ENCODE measurements at places on chromosomes 5 and 9.

GRCh38 chr9:100086097-100086635, 12.6 kb downstream of the ERP44 start:
- DNase-seq: no peak

GRCh38 chr5:72556351-72557166, 49.3 kb upstream of the ZNF366 start:
- no peak for DNase-seq

GRCh38 chr5:87246061-87246460, 21.6 kb upstream of the RASA1 start:
- DNase-seq: no peak

DNA sequence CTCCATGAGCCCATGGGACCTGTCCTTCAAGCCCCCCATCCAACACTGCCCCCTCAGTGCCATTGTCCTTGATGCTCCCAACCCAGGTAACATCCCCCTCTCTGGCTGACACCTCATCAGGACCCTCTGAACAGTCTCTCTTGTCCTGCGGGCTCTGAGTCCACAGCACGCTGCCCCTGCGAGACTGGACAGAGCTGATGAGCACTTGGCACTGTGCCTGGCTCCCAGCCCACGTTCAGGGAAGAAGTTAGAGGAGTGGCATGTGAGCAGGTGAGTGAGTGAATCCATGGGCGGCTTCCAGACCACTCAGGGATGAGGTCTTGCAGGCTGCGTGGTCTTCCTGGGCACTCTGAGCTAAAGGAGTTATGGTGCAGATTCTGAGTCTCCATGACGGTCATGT, 70.7 kb downstream of the PAX5 start:
- DNase-seq: no peak

DNA sequence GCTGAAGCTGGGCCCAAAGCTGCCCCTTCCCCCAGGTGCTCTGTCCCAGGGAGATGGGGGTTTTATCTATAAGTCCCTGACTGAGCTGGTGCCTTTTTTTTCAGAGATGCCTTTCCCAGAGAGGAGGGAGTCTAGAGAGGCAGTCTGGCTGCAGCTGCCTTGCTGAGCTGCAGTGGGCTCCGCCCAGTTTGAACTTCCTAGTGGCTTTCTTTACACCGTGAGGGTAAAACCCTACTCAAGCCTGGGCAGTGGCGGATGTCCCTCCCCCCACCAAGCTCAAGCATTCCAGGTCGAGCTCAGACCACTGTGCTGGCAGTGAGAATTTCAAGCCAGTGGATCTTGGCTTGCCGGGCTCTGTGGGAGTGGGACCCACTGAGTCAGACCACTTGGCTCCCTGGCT, 41.3 kb downstream of the CAVIN4 start:
- no peak for DNase-seq

- no peak for DNase-seq
Observed at GRCh38 chr5:121090822-121091221, 626.7 kb downstream of the PRR16 start.

DNA sequence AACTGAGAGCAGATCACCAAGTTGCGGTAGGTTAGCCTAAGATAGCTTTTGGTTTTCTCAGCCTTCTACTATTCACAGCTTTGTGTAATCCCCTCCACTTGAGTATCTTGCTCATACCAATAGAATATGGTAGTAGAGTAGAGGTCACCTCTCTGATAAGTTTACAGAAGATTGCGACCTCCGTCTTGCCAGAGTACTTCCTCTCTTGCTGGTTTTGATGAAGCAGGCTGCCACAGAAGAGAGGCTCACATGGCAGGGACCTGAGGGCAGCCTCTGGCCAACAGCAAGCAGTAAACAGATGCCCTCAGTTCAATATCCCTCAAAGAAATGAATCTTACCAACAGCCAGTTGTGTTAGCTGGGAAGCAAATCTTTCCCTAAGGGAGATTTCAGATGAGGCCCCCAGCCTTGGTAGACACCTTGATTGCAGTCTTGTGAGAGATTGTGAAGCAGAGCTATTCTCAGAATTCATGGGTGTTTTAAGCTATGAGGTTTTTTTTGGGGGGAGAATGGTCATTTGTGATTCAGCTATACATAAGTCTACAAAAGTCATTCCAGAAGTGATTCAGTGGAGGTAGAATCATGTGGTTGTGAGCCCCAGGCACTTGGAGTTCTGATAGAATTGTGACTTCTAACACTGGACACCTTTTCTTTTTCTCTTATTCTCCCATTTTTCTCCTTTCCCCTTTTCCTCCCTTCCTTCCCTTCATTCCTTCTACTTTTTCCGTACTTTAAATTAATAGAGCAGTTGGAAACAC, 22.7 kb upstream of the CDKN2B start:
- no peak for DNase-seq

GRCh38 chr9:35385042-35385441, 104.9 kb upstream of the RUSC2 start:
- DNase-seq: no peak

DNA sequence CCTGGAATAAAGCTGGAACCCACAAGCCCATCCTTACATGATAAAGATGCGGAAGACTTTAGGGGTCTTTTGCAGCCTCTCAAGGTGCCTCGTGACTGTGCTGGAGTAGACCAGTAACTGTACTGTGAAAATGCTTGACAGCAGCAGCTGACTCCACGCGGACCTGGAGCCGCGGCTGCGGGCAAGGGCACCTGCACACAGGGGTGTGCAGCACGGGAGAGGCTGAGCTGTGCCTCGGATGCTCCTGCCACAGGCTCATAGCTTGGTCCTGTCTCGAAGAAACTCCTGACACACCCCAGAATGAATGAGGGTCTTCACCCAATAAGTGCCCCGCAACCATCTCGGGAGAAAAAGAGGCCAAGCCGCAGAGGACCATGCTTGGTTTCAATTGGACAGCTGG, 40.3 kb upstream of the CEP72 start:
- DNase-seq: no peak

DNA sequence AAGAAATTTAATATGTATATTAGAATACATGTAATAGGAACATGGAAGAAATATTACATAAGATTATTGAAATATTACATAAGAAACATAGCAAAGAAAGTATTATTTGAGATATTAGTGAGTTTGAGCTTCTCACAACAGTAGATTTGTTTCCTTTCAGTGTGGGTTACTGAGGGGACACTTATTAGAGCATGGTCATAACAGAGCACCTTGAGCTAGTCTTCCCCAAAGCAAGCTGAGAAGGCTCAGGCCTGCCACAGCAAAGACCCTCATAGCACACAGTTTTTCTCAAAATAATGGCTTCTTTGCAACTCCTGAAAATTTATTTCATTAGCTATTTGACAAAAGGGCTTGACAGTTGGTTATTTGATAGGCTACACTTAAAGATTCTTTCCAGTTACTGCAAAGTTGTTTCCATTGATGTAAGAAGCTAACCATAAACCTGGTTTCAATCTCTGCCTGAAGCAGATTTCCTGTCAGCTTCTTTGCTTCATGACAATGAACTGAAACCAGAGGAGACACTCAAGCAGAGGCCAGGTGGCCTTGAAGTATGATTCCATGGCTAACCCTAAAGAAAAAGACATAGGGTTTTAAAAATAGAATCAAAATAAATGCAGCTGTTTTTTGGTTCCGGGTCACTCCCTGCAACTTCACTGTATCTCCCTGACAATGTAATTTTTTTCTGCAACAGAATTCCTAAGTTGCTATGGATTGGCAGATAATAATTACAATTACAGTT, 68.6 kb downstream of the ERMP1 start:
- DNase-seq: no peak

DNA sequence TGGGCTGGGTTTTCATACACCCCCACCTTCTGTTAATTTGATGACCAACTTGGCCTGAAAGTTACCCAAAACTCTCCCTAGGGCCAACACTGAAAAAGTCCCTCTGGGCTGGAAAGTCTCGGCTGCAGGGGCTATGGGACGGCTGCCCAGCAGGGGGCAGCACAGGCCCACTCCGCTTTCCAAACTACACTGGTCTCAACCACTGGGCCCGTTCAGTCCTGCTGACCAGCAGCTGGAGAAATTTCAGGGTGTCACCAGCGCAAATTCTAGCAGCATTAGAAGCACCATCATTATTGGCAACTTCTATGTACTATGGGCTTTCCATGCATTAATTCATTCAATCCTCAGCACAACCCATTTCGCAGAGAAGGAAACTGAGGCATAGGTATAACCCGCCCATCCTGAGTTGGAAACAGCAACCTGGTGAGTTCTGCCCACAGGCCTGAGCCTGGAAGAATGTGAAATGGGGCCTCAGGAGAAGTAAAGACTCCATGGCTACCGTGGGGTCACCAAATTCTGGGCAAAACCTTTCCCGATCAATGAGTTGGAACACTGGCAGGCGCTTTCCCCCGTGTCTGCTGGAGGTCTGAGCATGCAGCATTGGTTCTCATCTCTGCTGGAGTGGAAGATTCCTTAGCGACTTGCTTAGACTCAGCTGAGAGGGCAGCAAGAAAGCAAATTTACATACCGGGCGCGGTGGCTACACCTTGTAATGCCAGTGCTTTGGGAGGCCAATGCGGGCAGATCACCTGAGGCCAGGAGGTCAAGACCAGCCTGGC, 9.7 kb downstream of the ORM2 start:
- peak; percentile 62 for DNase-seq

DNA sequence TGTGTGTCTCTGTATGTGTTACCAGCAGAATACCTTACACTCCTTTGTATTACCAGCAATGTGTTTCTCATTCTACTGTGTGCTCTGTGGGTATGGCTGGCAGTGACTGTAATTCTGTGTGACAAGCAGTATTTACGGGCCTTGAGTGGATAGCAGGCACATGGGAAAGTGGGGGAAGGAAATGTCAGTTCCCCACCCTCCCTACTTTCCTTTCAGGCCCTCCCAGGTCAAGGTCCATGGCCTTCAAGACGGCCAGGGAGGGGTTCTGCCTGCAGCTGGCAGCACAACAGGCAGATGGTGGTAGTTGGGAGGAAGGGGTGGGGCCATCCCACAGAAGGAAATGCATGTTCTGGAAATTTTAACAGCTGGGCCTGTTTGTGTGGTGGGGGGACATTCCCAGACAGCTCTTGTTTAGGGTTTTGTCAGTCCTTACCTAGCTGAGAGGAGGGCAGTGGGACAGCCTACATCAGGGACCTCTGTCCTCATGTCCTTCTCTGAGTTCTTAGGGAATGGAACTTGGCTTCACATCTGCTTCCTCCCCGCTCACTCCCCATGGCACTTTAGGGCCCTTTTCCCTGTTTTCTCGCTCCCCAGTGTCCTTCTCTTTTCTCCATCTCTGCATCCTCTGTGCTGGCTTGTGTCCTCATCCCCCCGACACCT, 14.6 kb upstream of the TNIP1 start:
- DNase-seq: no peak

DNA sequence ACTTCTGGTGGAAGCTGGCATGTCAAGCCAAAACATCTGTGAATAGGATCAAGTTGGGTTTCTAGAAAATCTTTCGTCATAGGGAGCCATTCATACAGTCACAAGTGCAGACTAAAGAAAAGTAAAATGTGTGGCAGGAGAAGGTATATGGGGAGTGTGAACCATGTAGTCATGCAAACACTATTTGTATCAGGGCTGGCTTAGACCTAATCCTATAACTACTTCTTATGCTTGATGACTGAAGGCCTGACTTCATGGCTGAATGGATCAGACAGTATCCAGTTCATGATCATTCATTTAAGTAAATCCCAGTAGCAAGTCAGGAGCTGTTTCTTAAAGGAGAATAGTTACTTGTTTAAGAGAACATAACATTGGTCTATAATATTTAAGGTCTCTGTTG, 63.8 kb upstream of the DAPK1 start:
- no peak for DNase-seq

- no peak for DNase-seq
Observed at GRCh38 chr9:1977026-1977425, 38.1 kb upstream of the SMARCA2 start.

DNA sequence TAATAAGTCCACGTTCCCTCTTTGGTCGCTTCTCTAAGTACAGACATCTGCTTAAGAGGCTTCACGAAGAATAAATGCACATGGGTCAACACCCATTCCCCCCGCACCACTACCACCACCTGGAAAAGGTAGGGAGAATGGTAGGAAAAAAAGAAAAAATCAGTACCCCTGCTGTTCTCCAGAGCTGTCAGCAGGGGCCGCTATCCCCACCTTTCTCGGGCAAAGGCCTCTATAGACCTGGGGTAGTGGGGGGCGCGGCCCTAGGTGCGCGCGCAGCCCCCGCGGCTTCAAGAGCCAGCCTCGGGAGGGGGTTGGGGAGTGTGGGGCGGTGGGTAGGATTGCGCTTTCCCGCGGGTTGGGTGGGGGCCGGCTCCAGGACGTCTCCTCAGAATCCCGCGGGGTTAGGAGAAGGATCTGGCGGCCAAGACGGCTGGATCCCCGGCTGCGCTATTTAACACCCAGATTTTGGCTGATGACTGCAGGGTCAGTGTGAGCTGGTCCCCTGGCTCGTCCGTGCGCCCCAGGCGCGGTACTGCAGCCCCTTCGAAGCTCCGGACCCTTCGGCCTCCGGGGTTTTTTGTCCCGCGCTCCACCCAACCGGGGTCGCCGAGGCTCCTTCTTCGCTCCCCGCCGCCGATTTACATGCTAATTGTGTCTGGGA, 1.6 kb upstream of the SEMA6A start:
- no peak for DNase-seq

DNA sequence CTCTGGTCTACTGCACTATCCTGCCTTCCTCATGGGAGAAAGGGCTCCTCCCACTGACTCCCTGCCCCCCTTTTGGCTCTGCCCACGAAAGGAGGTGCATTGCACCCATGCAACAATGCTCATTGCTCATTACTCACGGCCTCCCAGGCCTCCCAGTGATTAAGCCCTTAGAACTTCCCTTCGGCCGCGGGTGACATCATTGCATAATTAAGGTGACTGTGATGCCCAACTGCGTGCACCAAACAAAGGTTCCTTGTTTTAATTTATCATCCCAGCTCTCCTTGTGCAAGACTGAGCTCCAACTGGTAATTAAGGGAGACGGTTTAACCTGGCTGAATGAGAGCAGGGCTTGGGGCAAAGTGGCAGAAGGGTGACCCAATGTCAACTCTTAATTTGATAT, 180.4 kb downstream of the GAS1 start:
- no peak for DNase-seq

DNA sequence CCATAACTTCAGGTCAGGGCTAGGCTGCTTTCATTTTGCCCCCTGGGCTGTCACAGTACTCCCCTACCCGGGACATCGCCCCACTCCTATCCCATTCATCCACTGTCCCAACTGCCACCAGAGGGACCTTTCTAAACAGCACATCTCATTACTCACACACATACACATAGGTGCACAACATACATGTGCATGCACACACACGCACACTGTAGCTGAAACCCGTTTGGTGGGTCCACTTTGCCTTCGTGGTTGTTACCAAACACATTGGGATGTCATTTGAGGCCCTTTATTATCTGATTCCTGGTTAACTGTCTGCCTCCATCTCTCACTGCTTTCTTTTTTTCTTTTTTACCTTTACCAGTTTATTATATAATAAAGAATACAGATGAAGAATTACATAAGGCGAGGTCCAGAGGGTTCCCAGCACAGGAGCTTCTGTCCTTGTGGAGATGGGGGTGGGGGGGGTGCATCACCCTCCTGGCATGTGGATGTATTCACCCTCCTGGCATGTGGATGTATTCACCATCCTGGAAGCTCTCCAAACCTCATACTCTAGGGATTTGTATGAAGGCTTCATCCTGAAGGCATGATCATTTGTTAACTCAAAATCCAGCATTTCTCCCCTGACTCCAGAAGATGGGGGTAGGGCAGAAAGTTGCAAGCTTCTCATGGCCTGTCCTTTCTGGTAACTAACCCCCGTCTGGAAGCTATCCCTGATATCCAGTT, 186.0 kb downstream of the GOLPH3 start:
- no peak for DNase-seq
